ENCODE measurements at places on chromosomes 16 and 17. TPM values are rescaled to one million over a fixed set of nuclear protein-coding genes. Genes with fewer than 3 reads are reported as not detected.

HSBP1 gene
- 67.7 TPM for total RNA-seq

CDYL2 gene
- 30.4 TPM for total RNA-seq

KRT28 gene
- not detected for total RNA-seq

PRRT2 gene
- 1.1 TPM for total RNA-seq

ITGAD gene
- total RNA-seq, result 0.27 TPM

TMEM235 gene
- total RNA-seq, result not detected

KRT9 gene
- not detected for total RNA-seq

FN3KRP gene
- 38.4 TPM for total RNA-seq

KRT12 gene
- total RNA-seq, result not detected

PYDC1 gene
- not detected for total RNA-seq

MMP25 gene
- 75.1 TPM for total RNA-seq

KIF2B gene
- total RNA-seq, result not detected

HCRT gene
- total RNA-seq, result not detected

TBC1D3B gene
- 8.8 TPM for total RNA-seq

SBK1 gene
- 5.4 TPM for total RNA-seq

ATP1B2 gene
- 0.16 TPM for total RNA-seq

CUEDC1 gene
- total RNA-seq, result 0.09 TPM

All from T-helper 2 cell treated with Interferon-gamma antibody and Interleukin-4, amounts not matched to agents 100 ng/mL and 5 ng/mL, for 36 hours (primary cell).